ENCODE measurements at places on chromosomes 13 and 19.

GRCh38 chr19:46844067-46844489, 6.6 kb downstream of the AP2S1 start:
- no peak for DNase-seq

DNA sequence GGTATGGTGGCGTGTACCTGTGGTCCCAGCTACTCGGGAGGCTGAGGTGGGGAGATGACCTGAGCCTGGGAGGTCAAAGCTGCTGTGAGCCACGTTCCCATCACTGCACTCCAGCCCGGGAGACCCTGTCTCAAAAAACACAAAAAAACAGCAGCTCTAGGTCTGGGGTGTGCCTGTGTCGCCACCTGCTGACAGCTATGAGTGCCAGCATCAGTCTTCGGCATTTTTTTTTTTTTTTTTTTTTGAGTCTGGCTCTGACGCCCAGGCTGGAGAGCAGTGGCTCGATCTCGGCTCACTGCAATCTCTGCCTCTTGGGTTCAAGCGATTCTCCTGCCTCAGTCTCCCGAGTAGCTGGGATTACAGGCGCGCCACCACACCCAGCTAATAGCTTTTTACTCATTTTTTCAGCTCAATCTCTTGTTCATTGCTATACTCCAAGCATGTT, 10.1 kb downstream of the AP2S1 start:
- no peak for DNase-seq

DNA sequence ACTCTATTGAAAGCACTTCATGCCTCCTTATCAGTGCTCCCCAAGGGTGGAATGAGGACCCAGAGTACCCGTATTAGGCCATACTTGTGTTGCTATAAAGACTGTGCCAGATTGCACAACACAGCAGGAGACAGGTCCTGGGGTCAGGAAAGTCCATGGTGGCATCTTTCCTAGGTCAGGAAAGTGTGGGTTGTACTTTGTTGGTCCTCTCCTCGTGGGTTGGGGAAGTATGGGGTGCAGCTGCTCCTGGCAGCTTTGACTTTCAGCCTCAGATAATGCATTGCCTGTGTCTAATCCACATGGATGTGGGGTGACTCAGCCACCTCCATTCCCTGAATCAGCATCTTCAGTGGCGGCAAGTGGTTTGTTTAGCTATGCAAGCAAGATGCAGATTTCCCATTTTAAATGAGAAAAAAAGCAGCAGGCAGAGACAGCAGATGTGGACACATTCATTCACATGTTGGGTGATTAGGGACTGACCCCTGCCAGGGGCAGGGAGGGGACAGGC, 8.4 kb upstream of the CYP2B6 start:
- DNase-seq = no peak

- peak; percentile 53 for DNase-seq
Measured at GRCh38 chr19:18340990-18341868, 831 bp downstream of the PGPEP1 start.

- no peak for DNase-seq
Measured at GRCh38 chr13:56923626-56924140, 217.0 kb upstream of the PRR20A start.

- peak; percentile 25 for DNase-seq
Measured at GRCh38 chr19:30590596-30591229, 218.5 kb downstream of the ZNF536 start.

GRCh38 chr13:73334445-73334844, 275.6 kb downstream of the KLF5 start:
- no peak for DNase-seq

- DNase-seq = no peak
Measured at GRCh38 chr19:31339411-31339810, 9.8 kb downstream of the TSHZ3 start.

DNA sequence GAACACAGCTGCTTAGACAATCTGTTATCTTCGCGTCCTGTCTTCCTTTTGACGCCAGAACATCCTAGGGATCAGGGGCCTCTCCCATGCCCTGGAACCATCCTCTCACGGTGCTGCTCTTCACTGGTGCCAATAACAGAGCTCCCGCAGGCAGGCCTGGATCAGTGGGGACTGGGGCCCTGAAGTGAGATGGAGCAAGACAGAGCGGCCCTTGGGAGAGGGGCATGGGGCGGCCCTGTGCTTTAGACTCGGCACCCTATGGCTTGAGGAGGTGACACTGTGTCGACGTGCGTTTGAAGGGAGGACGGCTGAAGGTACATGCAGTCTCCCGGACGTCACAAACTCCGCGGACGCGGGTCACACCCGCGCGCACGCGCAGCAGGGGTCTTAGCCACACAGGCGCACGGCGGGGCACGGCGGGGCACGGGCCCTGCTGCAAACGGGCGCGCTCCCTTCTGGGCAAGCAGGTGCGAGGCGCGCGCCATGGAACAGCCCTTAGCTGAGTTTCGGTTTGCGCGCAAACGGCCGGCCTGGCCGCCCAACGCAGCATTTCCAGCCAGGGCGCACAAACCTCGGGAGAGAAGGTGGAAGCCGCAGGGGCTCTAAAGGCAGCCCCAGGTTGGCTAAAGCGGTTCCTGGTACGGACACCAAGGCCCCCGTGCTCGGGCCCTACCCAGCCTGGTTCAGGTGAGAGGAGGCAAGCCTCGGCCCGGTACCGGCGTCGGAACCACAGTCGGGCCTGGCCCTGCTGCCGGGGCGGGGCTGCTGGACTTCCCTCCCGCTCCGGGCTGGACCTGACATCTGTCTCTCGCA, 16.5 kb upstream of the RNF17 start:
- DNase-seq = no peak

- DNase-seq = no peak
Measured at GRCh38 chr19:6947745-6948144, 60.4 kb downstream of the ADGRE1 start.

- no peak for DNase-seq
Measured at GRCh38 chr13:33321686-33322542, 36.4 kb upstream of the STARD13 start.

GRCh38 chr13:43493496-43494000, 293.2 kb downstream of the ENOX1 start:
- no peak for DNase-seq

DNA sequence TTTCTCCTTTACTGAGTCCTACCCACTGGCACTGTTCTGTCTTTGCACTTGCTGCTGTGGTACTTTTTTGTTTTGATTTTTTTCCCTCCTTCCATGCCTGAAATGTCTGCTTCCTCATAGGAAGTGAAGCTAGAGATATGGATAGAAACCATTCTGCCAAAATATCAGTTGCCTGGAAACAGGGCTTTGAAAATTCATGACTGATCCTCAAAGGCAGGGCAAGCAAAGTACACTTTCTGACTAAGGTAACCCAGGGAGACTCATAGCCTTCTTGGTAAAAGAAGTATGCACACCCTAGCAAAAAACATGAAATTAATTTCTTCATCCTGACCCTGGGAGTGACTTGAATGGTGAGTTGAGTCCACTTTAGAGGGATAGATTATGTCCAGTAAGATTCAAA, 329.8 kb downstream of the MYO16 start:
- DNase-seq = no peak

GRCh38 chr13:35770756-35771297, 294.3 kb upstream of the MAB21L1 start:
- no peak for DNase-seq

DNA sequence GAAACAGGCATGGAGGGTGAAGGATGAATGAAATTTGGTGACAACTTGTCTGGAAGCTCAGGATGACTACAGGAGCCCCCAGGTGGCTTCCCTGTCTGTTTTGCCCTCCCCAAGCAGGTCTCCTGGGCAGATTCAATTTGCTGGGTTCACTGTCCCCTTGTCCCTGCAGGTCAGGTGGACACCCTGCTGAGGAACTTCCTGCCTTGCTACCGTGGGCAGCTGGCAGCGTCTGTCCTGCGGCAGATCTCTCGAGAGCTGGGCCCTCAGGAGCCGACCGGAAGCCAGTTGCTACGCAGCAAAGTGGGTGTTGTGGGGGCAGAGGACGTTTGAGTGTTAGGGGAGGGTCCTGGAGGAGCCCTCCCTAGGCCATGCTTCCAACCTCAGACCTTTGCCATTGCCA, 19.1 kb downstream of the PGLS start:
- DNase-seq = no peak

DNA sequence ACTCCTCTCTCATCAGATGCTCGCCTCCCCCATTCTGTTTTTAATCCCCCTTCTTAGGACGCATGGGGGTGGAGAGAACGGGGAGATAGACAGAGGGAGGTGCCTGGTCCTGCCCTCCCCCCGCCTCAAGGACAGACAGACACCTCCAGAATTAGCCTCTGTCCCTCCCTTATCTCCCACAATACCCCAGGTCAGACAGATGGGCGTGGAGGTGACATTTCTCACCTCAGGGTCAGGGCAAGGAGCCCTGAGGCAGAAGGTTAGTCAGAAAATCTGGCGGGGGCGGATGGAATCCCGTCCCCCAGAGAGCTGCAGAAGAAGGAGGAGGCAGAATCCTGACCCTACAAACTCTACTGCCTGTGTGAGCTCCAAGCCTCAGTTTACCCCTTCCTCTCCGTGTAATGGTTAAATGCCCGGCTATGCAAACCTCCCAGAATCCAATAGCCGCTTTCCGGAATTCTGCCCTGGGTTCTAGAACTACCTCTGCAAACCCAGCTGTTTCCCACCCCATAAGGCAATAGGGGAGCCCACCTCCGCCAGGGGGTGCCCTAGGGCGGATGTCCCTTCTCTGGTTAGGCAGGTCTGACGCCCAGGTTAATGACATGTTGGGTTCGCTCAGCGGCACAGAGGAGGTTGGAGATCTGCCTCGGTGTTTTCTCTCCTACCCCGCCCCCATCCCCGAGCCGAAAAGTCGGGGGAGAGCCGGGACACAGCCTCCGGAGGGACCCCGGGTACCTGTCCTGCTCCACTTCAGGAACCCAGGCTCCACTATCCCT, 900 bp downstream of the PPP1R13L start:
- no peak for DNase-seq

GRCh38 chr13:114149774-114150740, 17.6 kb upstream of the RASA3 start:
- no peak for DNase-seq

GRCh38 chr13:113422807-113423519, 30.3 kb downstream of the ADPRHL1 start:
- no peak for DNase-seq

GRCh38 chr13:36418022-36418805, 14.1 kb upstream of the CCNA1 start:
- no peak for DNase-seq

GRCh38 chr13:99758460-99759162, 213.0 kb downstream of the ZIC5 start:
- no peak for DNase-seq

- no peak for DNase-seq
Measured at GRCh38 chr13:110214637-110215036, 92.3 kb downstream of the COL4A1 start.

GRCh38 chr13:66634384-66634783, 595.8 kb downstream of the PCDH9 start:
- DNase-seq = no peak

- DNase-seq = no peak
Measured at GRCh38 chr19:5358173-5358800, 17.7 kb upstream of the PTPRS start.

DNA sequence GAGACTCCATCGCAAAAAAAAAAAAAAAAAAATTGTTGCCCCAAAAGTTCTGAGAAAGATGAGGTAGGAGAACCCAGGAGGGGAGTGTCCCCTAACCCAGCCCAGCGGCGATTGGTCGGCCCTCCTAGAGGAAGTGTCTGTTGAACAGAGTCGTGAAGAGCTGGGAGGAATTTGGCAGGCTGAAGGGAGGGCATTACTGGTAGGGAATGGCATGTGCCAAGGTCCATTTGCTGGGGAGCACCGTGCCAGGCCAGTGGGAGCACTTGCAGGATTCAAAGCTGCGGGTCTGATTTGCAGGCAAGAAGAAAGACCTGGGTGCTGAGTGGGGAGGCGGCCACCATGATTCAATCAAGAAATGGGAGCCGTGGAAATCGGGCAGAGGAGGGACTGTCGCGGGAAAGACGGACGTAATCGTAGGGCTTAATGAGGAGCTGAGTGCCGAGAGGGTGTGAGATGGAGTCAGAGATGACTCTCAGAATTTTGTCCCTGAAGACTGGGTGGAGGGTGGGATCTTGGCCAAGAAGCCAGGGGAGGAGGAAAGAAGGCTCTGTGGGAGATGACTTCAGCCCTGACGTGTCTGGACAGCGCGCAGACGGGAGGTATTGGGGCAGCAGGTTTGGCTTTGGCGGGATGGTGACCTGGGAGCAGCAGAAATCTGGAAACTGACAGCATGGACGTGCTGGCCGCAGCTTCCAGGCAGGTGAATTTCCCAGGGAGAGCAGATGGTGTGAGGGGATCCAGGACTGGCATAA, 15.4 kb downstream of the CERS4 start:
- peak; percentile 8 for DNase-seq

DNA sequence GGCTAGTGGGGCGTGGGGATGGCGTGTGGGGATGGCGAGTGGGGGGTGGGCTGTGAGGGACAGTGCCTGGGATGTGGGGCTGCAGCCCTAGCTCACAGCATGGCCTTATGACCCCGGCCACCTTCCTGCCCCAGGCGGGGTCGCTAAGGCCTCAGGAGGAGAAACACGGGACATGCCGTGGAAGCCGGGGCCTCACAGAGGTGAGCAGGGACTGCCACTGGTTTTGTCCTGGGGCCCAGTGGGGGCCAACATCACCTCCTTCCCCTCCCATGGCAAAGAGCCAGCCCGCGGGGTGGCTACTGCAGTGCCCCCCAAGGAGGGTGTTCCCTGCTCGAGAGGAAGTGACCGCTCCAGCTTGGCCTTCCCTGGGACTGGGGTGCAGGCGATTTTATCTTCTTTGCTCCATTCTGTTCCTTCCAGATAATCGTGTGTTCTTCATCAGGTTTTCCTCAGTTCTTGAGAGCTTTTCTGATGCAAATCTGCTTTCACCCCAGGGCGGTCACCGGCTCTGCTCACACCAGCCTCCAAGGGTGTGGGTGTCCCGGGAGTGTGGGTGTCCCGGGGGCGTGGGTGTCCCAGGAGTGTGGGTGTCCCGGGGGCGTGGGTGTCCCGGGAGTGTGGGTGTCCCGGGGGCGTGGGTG, 1.2 kb downstream of the F7 start:
- no peak for DNase-seq

- DNase-seq = no peak
Measured at GRCh38 chr13:25963674-25964073, 88.1 kb downstream of the SHISA2 start.

GRCh38 chr19:5623397-5624017, 624 bp downstream of the SAFB start:
- DNase-seq = no peak

- DNase-seq = no peak
Measured at GRCh38 chr13:113956571-113956970, 17.3 kb downstream of the C13orf46 start.

- DNase-seq = no peak
Measured at GRCh38 chr13:53460796-53461195, 432.2 kb downstream of the OLFM4 start.

DNA sequence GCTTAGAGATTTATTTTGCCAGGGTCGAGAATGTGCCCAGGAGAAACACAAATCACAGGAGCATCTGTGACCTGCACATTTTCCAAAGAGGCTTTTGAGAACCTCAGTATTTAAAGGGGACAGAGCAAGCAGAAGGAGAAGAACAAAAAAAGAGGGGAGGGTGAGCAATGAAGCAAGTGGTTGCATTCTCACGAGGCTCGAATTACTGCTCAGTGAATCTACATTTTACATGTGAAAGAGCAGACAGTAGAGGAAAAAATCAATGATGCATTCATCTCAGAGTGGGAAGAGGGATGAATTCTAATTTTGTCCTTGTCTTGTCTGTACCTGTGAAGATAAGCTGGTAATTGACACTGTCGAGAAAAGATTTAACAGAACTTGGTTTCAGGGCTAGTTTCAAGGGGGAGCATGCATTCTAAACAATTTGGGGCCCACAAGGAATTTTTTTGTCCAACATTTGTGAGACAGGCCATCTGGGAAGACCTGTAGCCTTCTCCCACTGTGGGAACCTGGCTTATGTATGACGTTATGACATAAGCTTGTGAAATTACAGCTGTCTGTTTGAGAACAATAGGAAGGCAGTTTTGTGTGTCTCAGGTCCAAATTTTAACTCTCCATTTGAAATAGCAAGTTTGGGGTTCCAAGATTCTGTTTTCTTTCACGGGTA, 855.1 kb downstream of the SLITRK5 start:
- DNase-seq = no peak
